Germinal center (tissue), 1 donor: ENCODE measurements at places on chromosomes 13 and 19.
A peak's percentile ranks its signal among the peaks of the same experiment; 100 is the strongest.

DNA sequence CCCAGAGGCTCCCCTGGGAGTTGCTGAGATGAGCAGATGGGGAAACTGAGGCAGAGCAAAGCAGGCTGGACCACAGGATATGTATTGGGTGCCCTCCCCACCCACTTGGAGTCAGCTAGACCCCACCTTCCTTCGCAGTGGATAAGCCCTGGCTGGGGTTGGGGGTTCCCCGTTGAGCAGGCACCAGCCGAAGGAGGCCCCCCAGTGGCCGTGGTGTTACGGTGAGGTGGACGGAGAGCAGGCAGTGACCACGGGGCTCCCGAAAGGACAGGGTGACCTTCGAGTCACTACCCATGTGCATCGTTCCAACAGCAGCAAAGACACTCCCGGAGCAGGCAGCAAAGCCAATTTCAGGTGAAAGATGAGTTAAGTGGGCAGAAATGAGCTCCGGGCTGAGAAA lies 62.4 kb upstream of the ADGRE5 start:
- no peak for DNase-seq

- DNase-seq = peak; percentile 32
These were observed 48.6 kb upstream of the UBE2L5 start for GRCh38 chr13:30373727-30374126.

GRCh38 chr13:97220151-97220900 lies 1.8 kb upstream of the MBNL2 start:
- no peak for DNase-seq

DNA sequence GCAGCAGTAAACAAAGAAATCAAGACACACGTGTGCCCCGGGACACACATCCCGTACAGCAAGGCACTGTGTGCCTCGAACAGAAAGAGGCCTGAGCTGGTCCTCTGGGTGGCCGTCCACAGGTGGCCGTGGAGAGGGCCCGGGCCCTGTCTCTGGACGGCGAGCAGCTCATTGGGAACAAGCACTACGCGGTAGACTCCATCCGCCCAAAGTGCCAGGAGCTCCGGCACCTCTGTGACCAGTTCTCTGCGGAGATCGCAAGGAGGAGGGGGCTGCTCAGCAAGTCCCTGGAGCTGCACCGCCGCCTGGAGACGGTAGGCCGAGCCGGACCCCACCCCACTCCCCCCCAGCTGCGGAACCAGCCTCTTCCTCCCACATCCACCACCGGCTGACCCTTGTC lies 30.7 kb upstream of the F7 start:
- no peak for DNase-seq
